NCI-H1930 (cell line): ENCODE measurements at places on chromosomes 5 and 9.

DNA sequence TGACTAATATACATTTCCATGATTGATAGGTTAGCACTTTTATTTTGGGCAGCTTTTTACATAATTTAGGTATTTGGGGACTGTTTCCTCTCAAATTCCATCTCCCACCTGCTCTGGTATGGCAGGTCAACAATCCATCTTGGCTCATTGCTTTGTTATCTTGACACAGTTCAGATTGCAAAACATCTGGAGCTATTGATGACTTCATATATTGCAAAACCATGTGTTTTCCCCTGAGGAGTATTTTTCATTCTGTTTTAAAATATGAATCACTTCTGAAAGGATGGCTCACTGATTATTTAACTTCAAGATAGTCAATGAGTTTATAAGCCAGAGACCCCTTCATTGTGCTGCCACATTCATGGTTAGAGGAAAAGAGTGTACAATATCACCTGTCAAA lies 1206.0 kb upstream of the C9orf72 start:
- DNase-seq = no peak

GRCh38 chr5:91611746-91612145 lies 228.6 kb upstream of the ARRDC3 start:
- DNase-seq = no peak

DNA sequence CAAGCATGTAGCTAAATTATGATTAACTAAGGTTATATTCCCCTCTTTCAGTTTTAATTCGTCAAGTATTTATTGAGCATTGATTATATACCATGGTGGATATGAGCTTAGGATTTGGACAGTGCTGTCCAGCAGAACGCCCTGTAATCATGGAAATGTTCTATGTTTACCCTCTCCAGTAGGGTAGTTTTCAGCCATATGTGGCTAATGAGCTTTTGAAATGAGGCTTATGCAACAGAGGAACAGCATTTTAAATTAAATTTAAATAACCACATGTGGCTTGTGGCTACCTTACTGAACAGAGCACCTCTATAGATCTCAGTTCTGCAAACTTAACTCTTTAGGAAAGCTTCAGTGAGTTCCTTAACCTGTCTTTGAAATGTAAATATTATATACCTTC lies 59.1 kb downstream of the JMY start:
- no peak for DNase-seq

- DNase-seq = no peak
Measured at GRCh38 chr9:34252016-34252415, 73.2 kb downstream of the UBAP1 start.

GRCh38 chr9:124122321-124122720 lies 110.8 kb downstream of the LHX2 start:
- DNase-seq = no peak

GRCh38 chr5:35320029-35320428 lies 89.7 kb upstream of the PRLR start:
- no peak for DNase-seq

- DNase-seq = no peak
Measured at GRCh38 chr5:160621526-160621925, 199.9 kb downstream of the PTTG1 start.

GRCh38 chr5:142095651-142096330 lies 12.8 kb upstream of the NDFIP1 start:
- DNase-seq = no peak

GRCh38 chr5:120088412-120088811 lies 375.7 kb upstream of the PRR16 start:
- no peak for DNase-seq

GRCh38 chr9:111662576-111663300 lies 1.3 kb downstream of the GNG10 start:
- no peak for DNase-seq

GRCh38 chr9:120715389-120715924 lies 1.2 kb upstream of the MEGF9 start:
- no peak for DNase-seq

DNA sequence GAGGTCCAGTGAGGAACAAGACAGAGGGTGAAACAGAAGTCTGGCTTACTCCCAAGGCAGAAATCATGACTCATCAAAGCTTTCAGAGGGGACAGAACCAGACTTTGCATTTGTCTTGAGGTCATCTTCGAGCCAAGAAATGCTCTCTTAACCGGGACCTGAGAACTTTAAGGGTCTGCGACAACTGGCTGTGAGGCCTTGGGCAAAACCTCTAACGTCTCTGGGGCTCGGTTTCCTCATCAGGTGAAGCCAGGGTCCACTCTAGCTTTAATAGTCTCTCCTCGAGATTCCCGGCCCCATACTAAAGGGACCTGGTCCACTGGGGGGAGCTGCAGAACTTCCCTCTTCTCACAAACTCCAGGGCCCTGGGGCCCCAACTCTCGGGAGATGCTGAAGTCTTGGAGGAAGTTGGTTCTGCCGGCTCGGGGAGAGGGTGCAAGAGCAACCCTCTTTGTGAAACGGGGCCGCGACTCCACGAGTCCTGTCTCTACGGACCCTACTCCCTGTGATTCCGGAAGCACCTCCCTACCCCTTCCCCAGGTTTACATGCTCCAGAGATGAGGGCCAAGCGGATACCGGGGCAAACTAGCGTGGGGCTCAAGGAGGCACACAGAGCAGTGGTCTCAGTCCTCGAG lies 2.6 kb downstream of the GLIS3 start:
- peak; percentile 67 for DNase-seq

GRCh38 chr5:143870362-143870761 lies 58.4 kb downstream of the HMHB1 start:
- no peak for DNase-seq

DNA sequence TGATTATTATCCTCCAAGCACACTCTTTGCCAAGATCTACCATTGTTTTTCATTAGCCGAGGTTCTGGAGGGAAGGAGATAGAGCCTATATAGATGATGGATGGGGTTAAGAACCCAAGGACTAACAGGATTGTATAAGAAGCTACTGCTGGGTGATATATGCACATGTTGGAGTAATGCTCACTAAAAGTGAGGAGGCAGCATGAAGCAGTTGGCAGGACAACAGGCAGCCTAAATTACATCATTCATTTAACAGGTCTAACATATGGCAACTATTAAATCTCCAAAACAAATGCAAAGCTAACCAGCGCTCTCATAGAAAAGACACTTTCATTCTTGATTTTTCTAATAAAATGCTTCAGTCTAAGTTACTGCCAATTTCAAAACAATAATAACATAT lies 293.2 kb downstream of the EPB41L4A start:
- DNase-seq = no peak
